Regular cardiac myocyte (primary cell): ENCODE measurements at places on chromosomes 4 and X. TPM values are rescaled to one million over a fixed set of nuclear protein-coding genes. Genes with fewer than 3 reads are reported as not detected.

NLGN3 gene
- total RNA-seq: under 0.01 TPM in 2 replicates

MID2 gene
- 7.7 and 22.3 TPM in 2 replicates for total RNA-seq

CHRDL1 gene
- under 0.01 and 0.19 TPM in 2 replicates for total RNA-seq

ARHGAP24 gene
- 42.6 and 47.4 TPM in 2 replicates for total RNA-seq

HAND2 gene
- total RNA-seq: 5.4 and 12.8 TPM in 2 replicates

AFM gene
- total RNA-seq: not detected in 2 replicates

ZMAT1 gene
- 0.38 and 2.0 TPM in 2 replicates for total RNA-seq

CT55 gene
- not detected in 2 replicates for total RNA-seq

STK32B gene
- total RNA-seq: 2.1 and 2.8 TPM in 2 replicates

FOXP3 gene
- under 0.01 TPM in 1 of 2 replicates, not detected in the other for total RNA-seq

FAM184B gene
- total RNA-seq: under 0.01 and 0.28 TPM in 2 replicates

NAP1L3 gene
- 6.5 and 7.9 TPM in 2 replicates for total RNA-seq

ZCCHC13 gene
- not detected in 2 replicates for total RNA-seq

DUX4 gene
- total RNA-seq: not detected in 2 replicates

CT45A5 gene
- not detected in 2 replicates for total RNA-seq

GATA1 gene
- total RNA-seq: not detected in 2 replicates

RTL9 gene
- under 0.01 TPM in 2 replicates for total RNA-seq

PDGFRA gene
- total RNA-seq: 295 and 354 TPM in 2 replicates

MND1 gene
- 1.4 and 10.2 TPM in 2 replicates for total RNA-seq

RAB9B gene
- total RNA-seq: 0.96 and 2.0 TPM in 2 replicates

CXCL11 gene
- not detected in 2 replicates for total RNA-seq

LONRF3 gene
- total RNA-seq: 0.19 and 1.7 TPM in 2 replicates

MAPK10 gene
- 3.3 and 8.5 TPM in 2 replicates for total RNA-seq

ZBTB33 gene
- total RNA-seq: 9.6 and 10.2 TPM in 2 replicates

ARHGEF9 gene
- 11.3 and 23.1 TPM in 2 replicates for total RNA-seq

GPM6B gene
- total RNA-seq: 3.1 and 5.4 TPM in 2 replicates

KCNE5 gene
- total RNA-seq: 0.38 and 0.56 TPM in 2 replicates

NLGN4X gene
- under 0.01 TPM in 2 replicates for total RNA-seq

CTAG1A gene
- not detected in 2 replicates for total RNA-seq

MAGEB16 gene
- not detected in 2 replicates for total RNA-seq

GPR119 gene
- total RNA-seq: not detected in 2 replicates

MAGEE2 gene
- not detected in 2 replicates for total RNA-seq
